ENCODE measurements at places on chromosomes 12 and 14. TPM values are rescaled to one million over a fixed set of nuclear protein-coding genes. Genes with fewer than 3 reads are reported as not detected.

- H3K4me1 ChIP-seq = no peaks in the 10 kb centered on the region
- H3K27me3 ChIP-seq = peaks cover 2% of the 10 kb centered on the region
- no peak overlapping the region for H3K27ac ChIP-seq
- no peak overlapping the region for H3K4me3 ChIP-seq
Measured at GRCh38 chr14:90732718-90733117, 83.5 kb downstream of the TTC7B start.

GRCh38 chr14:70943838-70944237 is 36.6 kb downstream of the PCNX1 start:
- no peaks in the 10 kb centered on the region for H3K27me3 ChIP-seq
- H3K36me3 ChIP-seq = peaks cover 85% of the 10 kb centered on the region
- peaks cover 53% of the 10 kb centered on the region for H3K4me1 ChIP-seq
- DNase-seq = no peak

DNA sequence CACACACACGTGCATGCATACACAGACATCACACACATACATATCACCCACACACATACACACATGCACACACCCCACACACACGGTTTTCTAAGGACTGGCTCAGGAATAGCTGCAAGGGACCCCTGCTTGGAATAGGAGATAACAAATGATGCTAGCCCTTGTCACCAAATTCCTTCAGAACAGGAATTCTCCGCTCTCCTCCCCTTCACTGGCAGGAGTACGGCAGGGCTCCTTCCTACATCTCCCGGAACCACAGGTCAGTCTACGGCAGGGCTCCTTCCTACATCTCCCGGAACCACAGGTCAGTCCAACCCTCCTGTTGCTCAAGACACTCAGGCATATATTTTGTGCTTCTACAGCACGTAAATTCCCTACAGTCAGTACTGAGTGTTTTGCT is 23.9 kb downstream of the PHLDA1 start:
- H3K27ac ChIP-seq = no peak overlapping the region
- peaks cover 7% of the 10 kb centered on the region for H3K27me3 ChIP-seq
- no peaks in the 10 kb centered on the region for H3K4me1 ChIP-seq
- H3K36me3 ChIP-seq = no peaks in the 10 kb centered on the region

DNA sequence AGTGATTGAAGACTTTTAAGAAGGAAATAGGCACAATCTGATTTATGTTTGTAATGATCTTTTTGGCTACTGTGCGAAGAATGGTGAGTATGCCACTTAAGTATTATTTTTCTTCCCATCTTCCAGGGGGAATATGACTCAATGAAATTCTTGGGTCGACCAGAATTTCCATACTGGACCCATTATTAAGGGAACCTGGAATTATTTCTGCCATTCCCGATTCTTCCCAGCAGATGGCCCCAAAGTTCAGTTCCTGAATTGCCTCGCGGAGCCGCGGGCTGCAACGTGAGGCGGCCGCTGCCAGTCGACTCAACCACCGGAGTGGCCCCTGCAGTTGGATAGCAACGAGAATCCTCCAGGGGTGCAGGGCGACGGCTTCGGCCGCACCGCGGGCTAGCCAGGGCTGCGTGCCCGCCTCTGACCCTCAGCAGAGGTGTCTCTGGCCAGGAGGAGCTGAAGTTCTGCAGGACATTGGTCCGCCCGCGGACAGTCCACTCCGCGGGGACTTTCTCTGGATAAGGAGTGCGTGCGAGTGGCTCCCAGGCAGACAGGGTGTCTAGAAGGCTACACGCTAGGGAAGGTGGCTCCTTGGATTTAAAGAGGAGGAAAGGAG is 628 bp upstream of the TSHR start:
- peak overlapping the region; percentile 72 for H3K27ac ChIP-seq
- H3K4me1 ChIP-seq = peaks cover 41% of the 10 kb centered on the region
- H3K36me3 ChIP-seq = no peaks in the 10 kb centered on the region

IFNG-AS1 gene
- not detected for total RNA-seq

DNA sequence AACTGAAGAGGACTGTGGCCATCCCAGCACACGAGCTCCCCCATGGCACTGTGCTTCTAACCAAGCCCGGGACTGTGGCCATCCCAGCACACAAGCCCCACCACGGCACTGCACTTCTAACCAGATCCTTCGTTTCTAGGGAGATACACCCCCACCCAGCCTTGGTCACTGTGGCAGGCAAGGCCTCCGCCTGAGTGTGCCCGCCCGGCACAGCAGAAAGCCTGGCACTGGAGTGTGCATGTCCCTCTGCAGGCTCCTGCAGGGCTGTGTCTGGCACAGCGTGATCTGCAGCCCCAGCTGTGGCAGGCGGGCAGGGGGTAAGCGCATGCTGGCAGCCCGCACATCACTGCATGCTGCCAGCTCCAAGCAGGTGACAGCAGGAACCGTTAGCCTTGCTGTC is 49.8 kb downstream of the CCDC85C start:
- no peak overlapping the region for H3K27ac ChIP-seq
- no peaks in the 10 kb centered on the region for H3K4me1 ChIP-seq
- DNase-seq = no peak
- H3K36me3 ChIP-seq = no peaks in the 10 kb centered on the region
- no peak overlapping the region for H3K4me3 ChIP-seq

DNA sequence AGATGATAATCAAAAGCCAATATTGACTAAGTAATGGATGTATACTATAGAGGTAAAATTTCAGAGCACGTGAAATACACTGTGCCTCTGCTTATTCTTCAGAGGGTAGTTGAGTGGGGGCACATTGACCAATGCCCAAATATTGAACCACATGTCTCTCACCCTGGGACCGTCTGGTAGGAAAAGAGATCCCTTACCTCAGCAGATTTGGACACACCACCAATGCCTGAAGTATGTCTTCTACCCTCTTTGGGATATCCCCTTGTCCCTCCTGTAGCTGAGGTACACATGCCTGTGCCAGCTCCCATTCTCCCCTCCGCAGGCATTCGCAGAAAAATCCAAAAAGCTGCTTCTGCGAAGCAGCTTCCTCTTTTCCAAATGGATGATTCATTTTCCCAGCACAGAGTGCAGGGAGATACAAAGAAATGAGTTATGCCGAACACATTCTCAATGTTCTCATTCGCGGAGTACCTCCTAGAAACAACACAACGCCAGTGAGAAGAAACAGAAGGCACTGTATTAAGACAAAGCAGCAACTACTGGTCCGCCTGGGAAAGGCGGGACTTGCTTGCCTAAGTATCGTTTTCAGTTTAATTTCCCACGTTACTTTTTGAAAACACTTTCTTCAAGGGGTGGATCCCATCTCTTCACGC is 691 bp downstream of the ZFYVE26 start:
- H3K4me1 ChIP-seq = peaks cover 39% of the 10 kb centered on the region
- no peak for DNase-seq
- peak overlapping the region; percentile 92 for H3K27ac ChIP-seq
- H3K36me3 ChIP-seq = peaks cover 6% of the 10 kb centered on the region
- H3K27me3 ChIP-seq = no peaks in the 10 kb centered on the region
- peak overlapping the region; percentile 89 for H3K4me3 ChIP-seq

- no peak overlapping the region for H3K27ac ChIP-seq
- no peaks in the 10 kb centered on the region for H3K4me1 ChIP-seq
- peaks cover 12% of the 10 kb centered on the region for H3K36me3 ChIP-seq
- no peaks in the 10 kb centered on the region for H3K27me3 ChIP-seq
Measured at GRCh38 chr14:105223770-105224544, 24.4 kb upstream of the BTBD6 start.

DNA sequence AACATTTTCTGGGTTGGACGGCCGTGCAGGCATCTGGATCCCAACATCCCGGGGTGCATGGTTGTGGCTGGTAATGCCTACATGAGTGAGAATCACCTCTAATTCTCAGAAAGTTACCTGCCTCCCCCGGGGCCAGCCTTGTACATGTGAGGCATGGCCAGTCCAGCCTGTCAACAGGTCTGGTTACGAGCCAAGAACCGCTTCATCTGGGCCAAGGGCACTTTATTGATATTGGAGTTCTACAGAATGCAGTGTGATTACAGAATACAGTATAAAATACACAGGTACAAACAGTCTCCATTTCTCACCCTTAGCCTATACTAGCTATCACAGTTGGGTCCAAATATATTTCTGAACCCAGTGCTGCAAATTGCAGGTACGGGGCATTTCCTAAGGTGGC is 84.9 kb upstream of the EVL start:
- no peak for DNase-seq
- H3K27ac ChIP-seq = no peak overlapping the region
- H3K4me3 ChIP-seq = no peak overlapping the region
- H3K27me3 ChIP-seq = no peaks in the 10 kb centered on the region
- no peaks in the 10 kb centered on the region for H3K36me3 ChIP-seq

EFS gene
- not detected for total RNA-seq

DNA sequence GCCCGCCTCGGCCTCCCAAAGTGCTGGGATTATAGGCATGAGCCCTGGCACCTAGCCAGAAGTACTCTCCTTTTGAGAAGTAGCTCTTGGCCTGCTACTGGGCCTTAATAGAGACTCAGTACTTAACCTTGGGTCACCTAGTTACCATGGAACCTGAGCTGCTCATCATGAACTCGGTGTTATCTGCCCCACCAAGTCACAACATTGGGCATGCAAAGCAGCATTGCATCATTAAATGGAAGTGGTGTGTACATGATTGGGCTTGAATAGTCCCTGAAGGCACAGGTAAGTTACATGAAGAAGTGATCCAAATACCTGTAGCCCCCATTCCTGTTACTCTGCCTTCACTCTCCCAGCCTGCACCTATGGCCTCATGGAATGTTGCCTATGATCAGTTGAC is 18.0 kb upstream of the ATF7 start:
- DNase-seq = no peak
- H3K27ac ChIP-seq = no peak overlapping the region
- H3K4me1 ChIP-seq = no peaks in the 10 kb centered on the region
- H3K27me3 ChIP-seq = no peaks in the 10 kb centered on the region
- peaks cover 1% of the 10 kb centered on the region for H3K36me3 ChIP-seq

DNA sequence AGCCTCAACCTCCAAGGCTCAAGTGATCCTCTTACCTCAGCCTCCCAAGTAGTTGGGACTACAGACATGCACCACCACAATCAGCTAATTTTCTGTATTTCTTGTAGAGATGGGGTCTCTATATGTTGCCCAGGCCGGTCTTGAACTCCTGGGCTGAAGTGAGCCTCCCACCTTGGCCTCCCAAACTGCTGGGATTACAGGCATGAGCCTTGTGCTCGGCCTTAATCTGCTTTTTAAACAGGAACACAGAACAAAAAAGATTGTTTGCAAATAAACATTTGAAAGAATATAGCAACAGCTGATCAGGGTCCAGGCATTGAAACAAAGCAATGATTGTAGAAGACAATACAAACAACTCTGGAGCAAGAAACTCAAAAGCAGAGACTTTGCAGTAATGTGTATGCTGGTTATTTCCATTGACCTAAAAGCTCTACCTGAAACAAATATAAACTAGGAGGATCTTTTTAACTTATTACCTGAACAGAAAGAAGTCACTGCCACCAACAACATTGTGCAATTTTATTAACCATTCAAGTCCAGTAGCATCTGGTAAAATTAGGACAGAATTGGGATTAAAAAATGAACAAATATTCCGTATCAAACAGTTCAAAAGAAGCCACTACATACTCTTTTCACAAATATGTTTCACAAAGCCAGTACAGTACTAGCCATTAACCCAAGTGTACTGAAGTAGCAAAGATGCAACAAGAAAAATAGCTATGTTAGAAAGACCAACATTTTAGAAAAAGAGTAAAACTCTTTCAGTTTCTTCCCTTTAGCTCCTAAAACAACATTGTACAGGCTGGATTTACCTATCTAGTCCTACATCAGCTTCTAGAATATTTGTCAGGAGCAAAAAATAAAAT is 14.2 kb downstream of the AMN1 start:
- no peaks in the 10 kb centered on the region for H3K27me3 ChIP-seq
- H3K4me3 ChIP-seq = no peak overlapping the region
- H3K27ac ChIP-seq = no peak overlapping the region
- DNase-seq = no peak
- peaks cover 39% of the 10 kb centered on the region for H3K36me3 ChIP-seq

- H3K36me3 ChIP-seq = peaks cover 77% of the 10 kb centered on the region
- H3K27me3 ChIP-seq = no peaks in the 10 kb centered on the region
- H3K4me1 ChIP-seq = peaks cover 63% of the 10 kb centered on the region
Measured at GRCh38 chr14:91302391-91302790, 57.9 kb upstream of the GPR68 start.

DNA sequence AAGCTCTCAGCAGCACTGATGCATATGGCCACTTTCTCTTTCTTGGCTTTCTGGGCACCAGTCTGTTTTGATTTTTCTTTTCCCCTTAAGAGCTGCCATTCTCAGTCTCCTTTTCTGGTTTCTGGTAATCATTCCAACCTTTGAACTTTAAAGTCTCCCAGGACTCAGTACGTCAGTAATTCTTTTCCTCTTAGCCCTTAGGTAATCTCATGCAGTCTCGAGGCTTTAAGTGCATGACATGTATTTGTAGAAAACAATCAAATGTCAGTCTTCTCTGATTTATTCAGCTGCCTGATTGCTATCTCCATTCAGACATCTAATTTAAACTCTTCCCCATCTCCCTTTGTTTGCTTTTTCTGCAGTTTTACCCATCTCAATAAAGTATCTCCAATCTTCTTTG is 139.1 kb upstream of the PDZRN4 start:
- no peaks in the 10 kb centered on the region for H3K4me1 ChIP-seq
- H3K4me3 ChIP-seq = no peak overlapping the region
- no peak for DNase-seq
- no peak overlapping the region for H3K27ac ChIP-seq

Data from activated CD4-positive, alpha-beta T cell treated with anti-CD3 and anti-CD28 coated beads for 36 hours (primary cell).